HAP-1 (cell line): ENCODE measurements at places on chromosomes 4 and X.

DNA sequence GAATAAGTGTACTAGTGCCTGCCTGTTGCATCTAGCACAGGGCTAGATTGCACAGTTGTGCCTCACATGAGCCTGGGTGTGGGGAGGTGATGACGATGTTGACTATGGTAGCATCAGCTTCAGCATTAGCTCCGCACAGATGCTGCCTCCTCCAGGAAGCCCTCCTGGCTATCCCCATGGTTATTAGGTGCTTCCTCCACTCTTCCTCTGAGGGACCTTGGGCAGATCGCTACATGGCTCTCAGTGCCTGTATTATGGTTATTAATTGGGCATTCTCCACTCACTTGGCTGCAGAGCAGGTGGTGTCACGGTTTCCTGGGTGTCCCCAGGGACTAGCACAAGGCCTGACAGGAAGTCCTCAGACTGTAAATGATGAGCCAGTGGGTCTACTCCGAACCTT, 325.6 kb downstream of the ARHGAP10 start:
- DNase-seq = no peak

GRCh38 chr4:182018691-182019090, 224.5 kb upstream of the TENM3 start:
- DNase-seq = no peak

DNA sequence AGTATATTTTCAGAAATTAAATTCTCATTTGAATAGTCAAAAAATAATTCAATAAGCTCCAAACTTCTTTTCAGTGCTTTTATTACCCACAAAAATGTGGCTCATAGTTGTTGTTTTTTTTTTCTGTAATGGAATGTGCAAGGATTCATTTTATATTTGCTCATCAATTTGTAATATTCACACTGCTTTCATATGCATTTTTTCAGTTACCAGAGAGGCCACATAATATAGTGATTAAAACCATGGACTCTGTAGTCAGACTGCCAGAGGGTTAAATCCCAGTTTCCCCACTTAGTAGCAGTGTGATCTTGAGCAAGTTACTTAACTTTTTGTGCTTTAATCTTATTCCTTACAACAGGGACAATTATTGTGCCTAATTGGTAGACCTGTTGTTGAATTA, 64.5 kb downstream of the FAM9B start:
- no peak for DNase-seq

- no peak for DNase-seq
Measured at GRCh38 chrX:104172788-104173187, 6.5 kb downstream of the FAM199X start.

DNA sequence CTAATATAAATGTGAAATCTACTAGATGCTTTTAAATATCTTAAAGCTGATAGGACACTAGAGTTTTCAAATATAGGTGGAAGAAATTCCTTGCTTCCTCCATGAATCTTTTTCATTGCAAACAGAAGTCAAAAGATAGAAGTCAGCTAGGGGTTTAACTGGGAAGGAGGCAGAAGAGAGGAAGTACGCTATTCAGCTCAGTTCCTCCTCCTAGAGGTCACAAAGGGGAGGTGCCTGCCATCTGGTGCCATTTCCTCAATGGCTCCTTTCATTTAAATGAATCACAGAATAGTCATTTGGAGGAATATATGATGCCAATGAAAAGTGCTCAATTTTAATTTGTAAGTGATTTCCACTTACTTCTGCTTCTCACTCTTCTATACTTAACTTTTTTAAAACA, 8.5 kb downstream of the COL25A1 start:
- DNase-seq = peak; percentile 56

- no peak for DNase-seq
Measured at GRCh38 chrX:9682456-9682855, 83.2 kb downstream of the GPR143 start.

DNA sequence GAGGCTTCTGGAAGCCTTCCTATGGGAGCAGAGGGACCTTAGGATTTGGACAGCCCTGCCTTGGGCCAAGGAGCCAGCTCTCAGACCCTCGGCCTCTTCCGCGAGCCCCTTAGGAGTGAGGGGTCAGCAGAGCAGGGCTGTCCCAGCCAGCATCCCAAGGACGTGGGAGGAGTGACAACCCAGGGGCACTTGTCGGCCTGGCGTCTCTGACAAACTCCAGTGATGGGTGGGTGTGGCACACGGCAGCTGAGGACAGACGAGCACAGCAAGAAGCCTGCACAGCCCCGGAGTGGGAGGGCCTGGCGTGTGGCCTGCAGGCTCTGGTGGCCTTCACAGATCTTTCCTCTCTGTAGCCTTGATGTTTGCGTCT, 11.6 kb upstream of the TNIP2 start:
- DNase-seq = no peak

DNA sequence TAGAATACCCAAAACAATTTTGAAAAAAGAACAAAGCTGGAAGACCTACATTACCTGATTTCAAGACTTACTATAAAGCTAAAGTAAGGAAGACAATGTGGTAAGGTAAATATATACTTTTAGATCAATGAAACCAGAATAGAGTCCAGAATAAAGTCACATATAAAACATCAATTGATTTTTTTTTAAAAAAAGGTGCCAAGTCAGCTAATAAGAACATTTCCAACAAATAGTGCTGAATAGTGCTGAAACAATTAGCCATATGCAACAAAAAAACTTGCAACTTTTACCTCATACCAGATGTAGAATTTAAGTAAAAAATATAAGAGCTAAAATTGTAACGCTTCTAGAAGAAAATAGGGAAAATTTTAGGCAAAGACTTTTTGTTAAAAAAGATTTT, 73.0 kb upstream of the PDHA1 start:
- no peak for DNase-seq

GRCh38 chrX:24851289-24851688, 157.6 kb downstream of the POLA1 start:
- DNase-seq = no peak

- DNase-seq = no peak
Measured at GRCh38 chrX:120536061-120536460, 24.7 kb downstream of the CUL4B start.

DNA sequence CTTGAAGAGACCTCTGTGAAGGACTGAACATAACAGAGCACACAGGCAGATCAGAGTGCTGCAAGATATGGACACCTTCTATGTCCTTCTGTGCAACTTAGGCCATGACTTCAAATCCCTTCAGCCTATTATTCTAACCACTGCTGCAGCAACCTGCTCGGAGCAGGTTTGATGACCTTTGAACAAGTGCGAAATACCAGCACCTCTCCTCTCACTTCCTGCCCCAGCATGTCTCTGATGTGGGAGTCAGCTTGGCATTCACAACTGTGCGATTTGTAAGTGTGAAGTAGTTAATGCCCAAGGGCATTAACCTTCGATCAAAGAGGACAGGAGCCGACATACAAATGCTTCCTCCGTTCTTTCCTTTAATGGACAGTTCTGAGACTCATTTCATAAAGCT, 1.6 kb upstream of the EXOC1 start:
- DNase-seq = no peak

DNA sequence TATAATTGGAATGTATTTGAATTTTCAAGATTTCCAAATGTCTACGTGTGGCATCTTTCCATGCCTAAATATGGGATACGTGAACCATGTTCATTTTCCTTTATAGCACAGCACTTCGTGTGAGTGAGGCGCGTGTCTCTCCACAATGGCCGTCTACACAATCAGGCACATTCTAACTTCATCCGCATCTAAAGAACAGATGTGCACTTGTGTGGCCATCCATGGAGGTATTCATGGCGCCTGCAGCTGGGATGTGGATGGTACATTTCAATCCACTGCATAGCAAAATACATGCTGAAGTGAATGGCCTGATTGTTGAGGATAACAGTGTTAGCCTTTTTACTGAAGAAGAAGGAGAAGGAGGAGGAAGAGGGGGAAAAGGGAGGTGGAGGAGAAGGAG, 34.5 kb upstream of the TRIM2 start:
- no peak for DNase-seq

DNA sequence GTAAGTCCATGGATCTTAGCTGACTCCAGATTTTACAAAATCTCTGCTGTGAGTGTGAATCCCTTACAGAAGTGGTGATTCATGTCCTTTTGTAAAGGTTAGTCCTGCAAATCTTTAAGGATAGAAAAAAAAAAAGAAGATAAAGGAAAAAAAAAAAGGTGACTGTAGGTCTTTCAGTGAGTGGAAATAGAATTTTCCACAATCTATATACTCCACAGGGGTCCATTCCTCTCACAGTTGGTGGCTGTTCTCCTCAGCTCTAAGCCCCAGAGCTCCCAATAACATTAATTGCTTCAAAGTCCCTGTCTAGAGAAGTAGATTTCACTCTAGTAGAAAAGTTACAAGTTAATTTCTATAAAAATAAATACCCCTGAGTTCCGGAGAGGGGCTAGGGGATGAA, 189.1 kb downstream of the NDST4 start:
- no peak for DNase-seq

DNA sequence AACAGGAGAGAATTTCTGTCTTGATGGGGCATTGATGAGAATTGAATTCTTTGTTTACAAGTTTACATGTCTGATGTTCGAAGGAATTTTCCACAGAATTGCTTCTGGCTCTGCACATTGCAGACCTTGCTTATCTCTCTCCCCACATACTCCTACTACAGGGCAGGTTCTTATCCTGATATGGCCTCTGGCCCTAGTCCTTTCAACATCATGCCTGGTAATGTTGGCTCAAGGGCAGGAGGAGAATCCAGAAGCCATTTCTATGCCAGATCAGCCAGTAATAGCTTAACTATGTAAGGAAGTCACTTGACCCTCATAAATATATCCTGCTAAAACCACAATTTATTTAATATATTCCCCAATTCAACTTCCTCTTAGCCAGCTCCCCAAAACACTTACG, 24.3 kb upstream of the TSPAN5 start:
- DNase-seq = no peak

DNA sequence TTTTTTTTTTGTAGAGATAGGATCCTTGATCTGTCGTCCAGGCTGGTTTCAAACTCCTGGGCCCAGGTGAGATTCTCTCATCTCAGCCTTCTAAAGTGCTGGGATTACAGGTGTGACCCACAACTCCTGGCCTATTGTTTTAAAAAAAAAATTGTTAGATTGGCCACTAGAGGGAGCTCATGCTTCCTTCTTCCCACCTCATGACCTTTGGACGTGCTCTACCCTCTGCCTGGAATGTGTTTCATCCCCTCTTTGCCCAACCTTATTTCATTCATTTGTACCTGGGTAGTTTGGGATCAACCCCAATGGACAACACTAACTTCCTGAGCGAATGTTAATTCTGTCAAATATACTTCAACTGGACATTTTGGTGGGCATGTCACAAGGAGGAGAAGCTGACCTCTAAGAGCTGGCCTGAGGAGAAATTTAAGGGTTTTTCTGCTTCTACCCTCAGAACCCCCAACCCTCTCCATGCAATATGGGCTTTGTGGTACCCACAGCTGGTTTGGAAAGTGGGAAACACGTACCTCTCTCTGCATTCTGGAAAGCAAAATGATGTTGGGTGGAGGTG, 6.4 kb downstream of the PPEF2 start:
- DNase-seq = peak; percentile 19
